ENCODE measurements at places on chromosomes 5 and 9. TPM values are rescaled to one million over a fixed set of nuclear protein-coding genes. Genes with fewer than 3 reads are reported as not detected.

HACD4 gene
- polyA plus RNA-seq: 7.9 TPM

ASPN gene
- not detected for polyA plus RNA-seq

C9orf43 gene
- 0.45 TPM for polyA plus RNA-seq

- no peak for DNase-seq
Observed at GRCh38 chr9:114324492-114324891, 1.6 kb downstream of the ORM1 start.

LCNL1 gene
- not detected for polyA plus RNA-seq

GRCh38 chr9:71253011-71253410 lies 131.6 kb upstream of the TRPM3 start:
- no peak for DNase-seq

DNA sequence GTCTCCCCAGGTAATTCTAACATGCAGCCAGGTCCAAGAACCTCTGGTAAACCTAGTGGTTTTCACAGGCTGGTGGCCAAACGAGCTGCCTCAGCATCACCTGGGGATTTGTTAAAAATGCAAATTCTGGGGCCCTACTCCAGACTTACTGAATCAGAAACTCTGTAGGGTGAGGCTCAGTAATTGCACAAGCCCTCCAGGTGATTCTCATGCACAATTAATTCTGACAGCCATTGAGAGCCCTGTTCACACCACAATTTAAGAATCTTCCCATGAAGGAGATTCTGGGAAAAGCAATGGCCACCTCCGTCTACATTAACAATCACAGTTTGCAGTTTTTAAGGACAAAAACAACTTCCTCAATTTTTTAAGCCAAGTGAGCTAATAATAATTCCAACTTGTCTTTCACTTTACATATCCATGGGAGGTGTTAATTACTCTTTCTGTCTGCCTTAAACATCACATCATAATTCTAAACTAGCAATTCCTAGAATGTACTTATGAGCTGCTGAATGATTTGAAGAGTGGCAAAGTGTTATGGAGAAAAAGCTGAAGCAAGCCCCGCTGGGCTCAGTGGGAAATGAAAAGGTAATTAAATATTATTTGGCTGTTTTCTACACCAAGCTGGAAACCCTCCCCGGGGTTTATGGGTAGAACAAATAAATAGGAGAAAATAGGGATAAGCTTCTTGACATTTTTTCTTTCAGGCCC lies 70.0 kb downstream of the GLDC start:
- DNase-seq: no peak
